ENCODE measurements at places on chromosomes 5 and 9.

DNA sequence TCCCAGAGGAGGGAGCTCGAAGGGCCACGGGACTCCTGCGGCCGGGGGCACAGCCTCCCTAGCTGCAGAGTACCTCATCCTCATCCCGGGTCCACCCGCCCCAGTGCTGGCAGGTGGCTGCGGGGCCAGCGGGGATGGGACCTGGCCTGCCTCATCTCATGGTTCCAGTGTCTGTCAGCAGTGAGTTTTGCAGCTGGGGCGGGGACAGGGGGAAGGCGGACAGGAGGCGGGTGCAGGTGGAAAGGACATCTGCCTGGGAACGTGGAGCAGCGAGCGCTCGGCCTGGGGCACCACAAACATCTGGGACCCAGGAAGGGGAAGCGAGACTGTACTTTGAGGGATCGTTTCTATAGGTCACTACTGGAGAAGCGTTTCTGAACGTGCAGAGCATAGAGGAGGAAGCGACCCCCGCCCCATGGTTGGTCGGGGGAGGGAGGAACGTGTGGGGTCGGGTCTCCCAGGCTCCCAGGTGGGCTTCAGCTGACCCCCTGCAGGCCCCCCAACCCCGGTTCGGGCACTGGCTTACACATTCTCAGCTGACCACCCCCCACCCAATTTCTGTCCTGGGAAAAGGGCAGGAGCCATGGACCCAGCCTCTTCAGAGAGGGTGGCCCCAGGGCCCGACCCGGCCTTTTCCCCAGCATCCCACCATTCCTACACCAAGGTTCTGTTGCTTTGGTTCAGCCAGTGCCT, 56.5 kb upstream of the NOTCH1 start:
- no peak for DNase-seq

DNA sequence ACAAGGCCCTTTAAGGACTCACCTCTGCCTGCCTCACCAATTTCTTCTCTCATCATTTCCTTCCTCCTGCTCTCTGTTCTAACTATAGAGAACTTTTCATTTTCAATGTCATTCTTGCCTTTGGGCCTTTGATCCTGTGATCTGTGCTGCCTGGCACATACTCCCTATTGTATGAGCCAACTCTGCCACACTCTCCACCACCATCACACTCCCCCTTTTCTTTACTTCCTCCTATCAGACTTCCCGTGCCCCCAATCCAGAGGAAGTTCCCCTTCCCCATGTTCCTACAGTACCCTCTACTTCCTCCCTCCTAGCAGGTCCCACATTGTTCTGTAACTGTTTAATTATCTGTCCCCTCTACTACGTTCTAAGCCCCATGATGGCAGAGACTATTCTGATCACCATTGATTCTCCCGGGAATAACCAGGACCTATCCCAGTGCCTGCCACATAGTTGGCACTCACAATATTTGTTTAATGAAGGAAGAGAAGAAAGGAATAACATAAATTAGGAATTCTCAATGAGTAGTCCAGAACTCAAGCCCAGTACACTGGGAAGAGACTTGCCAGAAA, 27.5 kb downstream of the ADAM19 start:
- no peak for DNase-seq

DNA sequence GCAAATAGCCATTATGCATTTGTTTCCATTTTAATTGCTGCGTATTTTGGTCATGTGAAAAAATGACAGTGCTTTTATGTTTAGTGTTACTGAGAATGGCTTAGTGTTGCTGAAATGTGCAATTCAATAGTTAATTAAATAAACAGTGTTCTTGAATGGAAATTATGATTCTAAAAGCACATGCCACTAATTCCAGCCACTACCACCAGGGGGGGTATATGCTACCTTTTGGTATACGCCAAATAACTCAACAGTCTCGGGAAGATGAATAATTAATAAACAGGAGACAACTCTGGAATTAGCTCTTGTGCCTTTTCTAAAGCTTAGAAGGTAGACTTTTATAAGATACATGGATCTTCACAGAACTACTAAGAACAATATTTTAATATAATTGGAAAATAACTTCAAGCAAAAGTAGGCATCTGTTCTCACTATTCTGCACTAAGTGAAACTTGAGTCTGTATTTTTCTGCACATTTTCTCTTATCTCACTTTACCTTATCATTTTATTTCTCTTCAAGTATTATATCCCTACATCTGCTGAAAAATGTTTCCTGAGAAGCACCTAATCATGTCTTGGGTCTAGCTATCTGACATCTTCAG, 83.5 kb upstream of the MINAR2 start:
- DNase-seq, result no peak

- DNase-seq, result no peak
Measured at GRCh38 chr9:7533376-7534090, 266.0 kb downstream of the DMAC1 start.

Data from right forelimb (tissue), 1 donor.